ENCODE measurements at places on chromosomes 4 and X.

DNA sequence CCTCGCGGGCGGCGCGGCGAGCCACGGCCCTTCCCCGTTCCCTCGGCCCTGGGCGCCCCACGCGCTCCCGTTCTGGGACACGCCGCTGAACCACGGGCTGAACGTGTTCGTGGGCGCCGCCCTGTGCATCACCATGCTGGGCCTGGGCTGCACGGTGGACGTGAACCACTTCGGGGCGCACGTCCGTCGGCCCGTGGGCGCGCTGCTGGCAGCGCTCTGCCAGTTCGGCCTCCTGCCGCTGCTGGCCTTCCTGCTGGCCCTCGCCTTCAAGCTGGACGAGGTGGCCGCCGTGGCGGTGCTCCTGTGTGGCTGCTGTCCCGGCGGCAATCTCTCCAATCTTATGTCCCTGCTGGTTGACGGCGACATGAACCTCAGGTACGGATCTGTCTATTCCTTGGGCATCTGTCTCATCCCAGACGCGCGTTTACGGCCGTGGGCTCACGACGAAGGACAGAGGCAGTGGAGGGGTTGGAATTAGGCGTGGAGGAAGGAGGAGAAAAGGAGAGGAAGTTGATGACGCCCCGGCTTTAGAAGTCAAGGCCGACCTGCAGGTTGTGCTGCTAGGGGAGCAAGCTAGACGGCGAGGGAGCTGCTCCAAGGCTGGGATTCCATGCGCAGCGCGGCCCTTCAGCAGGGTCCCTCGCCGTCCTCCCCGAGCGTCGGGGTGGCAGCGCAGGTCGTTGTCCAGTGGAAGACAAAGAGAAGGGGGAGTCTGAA, 792 bp downstream of the SLC10A4 start:
- H3K27ac ChIP-seq: no peak overlapping the region
- peaks cover 17% of the 10 kb centered on the region for H3K4me1 ChIP-seq
- H3K36me3 ChIP-seq: no peaks in the 10 kb centered on the region
- peaks cover 27% of the 10 kb centered on the region for H3K27me3 ChIP-seq
- peak; percentile 53 for DNase-seq
- peak overlapping the region; percentile 40 for H3K4me3 ChIP-seq

GRCh38 chrX:38606821-38607220, 45.5 kb downstream of the TSPAN7 start:
- H3K27me3 ChIP-seq: no peaks in the 10 kb centered on the region
- DNase-seq: no peak
- no peaks in the 10 kb centered on the region for H3K36me3 ChIP-seq
- H3K4me1 ChIP-seq: no peaks in the 10 kb centered on the region
- H3K4me3 ChIP-seq: no peak overlapping the region

- DNase-seq: no peak
- H3K4me1 ChIP-seq: peaks cover 14% of the 10 kb centered on the region
- no peak overlapping the region for H3K4me3 ChIP-seq
- no peaks in the 10 kb centered on the region for H3K27me3 ChIP-seq
Measured at GRCh38 chrX:24202465-24203031, 53.0 kb downstream of the ZFX start.

DNA sequence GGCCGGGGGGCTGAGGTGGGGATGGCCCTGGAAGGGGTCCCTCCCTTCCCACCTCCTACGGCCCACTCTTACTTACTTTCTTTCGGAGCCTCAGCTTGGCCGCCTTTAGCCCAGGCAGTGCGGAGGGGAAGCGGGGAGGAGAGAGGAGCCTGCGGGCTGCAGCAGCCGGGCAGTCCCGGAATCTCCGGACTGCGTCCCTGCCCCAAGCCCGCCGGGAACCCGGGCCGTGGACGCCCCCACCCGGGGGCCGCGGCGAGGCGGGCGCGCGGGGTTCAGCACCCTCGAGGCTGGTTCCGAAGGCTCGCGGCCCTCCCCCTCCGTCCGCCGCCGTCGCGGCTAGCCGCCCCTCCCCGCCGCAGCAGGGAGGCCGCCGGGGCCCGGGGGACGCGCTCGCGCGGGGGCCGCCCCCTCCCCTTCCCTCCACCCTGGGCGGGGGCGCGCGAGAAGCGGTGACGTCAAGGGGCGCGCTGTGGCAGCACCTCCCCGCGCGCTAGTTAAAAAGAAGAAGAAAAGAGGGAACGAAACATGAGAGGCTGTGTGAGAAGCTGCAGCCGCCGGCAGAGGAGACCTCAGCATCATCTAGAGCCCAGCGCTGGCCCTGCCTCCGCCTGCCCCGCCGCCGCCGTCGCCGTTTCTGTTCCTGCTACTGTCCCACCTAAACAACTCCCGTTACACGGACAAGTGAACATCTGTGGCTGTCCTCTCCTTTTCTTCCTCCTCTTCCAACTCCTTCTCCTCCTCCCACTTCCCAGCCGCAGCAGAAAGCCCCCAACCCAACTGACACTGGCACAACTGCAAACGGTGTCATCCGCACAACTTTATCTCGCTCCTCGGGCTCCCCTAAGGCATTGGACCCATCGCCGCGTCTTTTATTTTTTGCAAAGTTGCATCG, at the start of gene HHIP:
TSS of gene HHIP (plus strand) at position 526 of the 892 bp plus-strand sequence. CDS start 520 bp downstream, outside the sequence.
- H3K36me3 ChIP-seq: no peaks in the 10 kb centered on the region
- peaks cover 22% of the 10 kb centered on the region for H3K4me1 ChIP-seq
- H3K27ac ChIP-seq: no peak within 1 kb of the TSS
- peak within 1 kb of the TSS; percentile 50 for H3K4me3 ChIP-seq
- peak; percentile 61 for DNase-seq
- H3K27me3 ChIP-seq: peaks cover 14% of the 10 kb centered on the region

DNA sequence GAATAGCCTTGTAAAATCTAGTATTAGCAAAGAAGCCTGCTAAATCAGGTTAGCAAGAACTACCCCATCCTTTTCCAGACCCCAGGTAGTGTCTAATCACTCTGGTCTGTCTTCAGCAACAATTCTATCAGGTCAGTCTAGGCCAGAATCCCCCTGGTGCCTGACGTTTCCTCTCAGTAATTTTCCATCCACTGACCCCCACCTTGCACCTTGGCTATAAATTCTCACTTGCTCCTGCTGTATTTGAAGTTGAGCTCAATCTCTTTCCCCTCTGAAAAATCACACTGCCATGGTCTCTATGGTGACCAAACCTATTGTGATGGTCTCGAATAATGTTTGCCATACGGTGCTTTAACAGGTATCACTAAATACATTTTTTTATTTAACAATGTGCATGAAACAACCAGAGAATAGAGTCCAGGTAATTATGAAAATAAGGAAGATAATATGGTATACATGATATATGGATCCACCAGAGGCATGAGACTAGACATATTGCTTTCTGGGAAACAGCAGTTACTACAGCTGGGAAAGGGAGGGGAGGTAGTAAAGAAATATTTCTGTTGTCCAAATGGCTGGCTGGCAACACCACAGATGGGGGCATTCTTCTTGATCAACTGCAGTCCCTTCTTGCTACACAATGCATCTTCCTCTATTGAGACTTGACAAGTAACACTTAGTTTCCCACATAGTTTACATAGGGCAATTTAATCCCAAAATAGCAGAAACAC, 33.8 kb downstream of the CXCL1 start:
- DNase-seq: no peak
- no peaks in the 10 kb centered on the region for H3K36me3 ChIP-seq
- no peak overlapping the region for H3K4me3 ChIP-seq
- H3K4me1 ChIP-seq: no peaks in the 10 kb centered on the region

- no peaks in the 10 kb centered on the region for H3K4me1 ChIP-seq
- H3K36me3 ChIP-seq: no peaks in the 10 kb centered on the region
- H3K27ac ChIP-seq: no peak overlapping the region
- no peak overlapping the region for H3K4me3 ChIP-seq
- no peak for DNase-seq
Measured at GRCh38 chrX:150405006-150405405, 41.9 kb downstream of the MAMLD1 start.

DNA sequence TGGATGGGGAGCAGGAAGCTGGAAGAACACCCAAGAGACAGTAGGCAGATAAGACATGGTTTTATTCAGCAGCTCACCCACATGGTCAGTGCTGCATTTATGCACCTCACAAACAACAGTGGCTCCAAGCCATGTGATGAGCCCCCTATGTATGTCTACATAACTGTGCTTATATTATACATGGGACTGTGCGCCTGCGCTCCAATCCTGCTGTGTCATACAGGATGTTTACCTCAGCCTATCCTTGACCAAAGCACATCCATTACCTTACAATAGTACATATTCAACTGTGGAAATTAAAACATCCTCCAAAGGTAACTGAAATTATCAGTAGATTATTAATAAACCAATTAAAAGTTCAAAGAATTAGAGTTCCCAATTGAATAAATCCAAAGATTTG, 44.1 kb upstream of the SGMS2 start:
- peak; percentile 20 for DNase-seq
- no peaks in the 10 kb centered on the region for H3K27me3 ChIP-seq
- H3K4me1 ChIP-seq: no peaks in the 10 kb centered on the region
- H3K4me3 ChIP-seq: no peak overlapping the region
- no peaks in the 10 kb centered on the region for H3K36me3 ChIP-seq

- DNase-seq: no peak
- no peaks in the 10 kb centered on the region for H3K36me3 ChIP-seq
- no peaks in the 10 kb centered on the region for H3K4me1 ChIP-seq
- H3K27ac ChIP-seq: no peak overlapping the region
- H3K4me3 ChIP-seq: no peak overlapping the region
- no peaks in the 10 kb centered on the region for H3K27me3 ChIP-seq
Measured at GRCh38 chr4:91319556-91320268, 984.1 kb upstream of the GRID2 start.

DNA sequence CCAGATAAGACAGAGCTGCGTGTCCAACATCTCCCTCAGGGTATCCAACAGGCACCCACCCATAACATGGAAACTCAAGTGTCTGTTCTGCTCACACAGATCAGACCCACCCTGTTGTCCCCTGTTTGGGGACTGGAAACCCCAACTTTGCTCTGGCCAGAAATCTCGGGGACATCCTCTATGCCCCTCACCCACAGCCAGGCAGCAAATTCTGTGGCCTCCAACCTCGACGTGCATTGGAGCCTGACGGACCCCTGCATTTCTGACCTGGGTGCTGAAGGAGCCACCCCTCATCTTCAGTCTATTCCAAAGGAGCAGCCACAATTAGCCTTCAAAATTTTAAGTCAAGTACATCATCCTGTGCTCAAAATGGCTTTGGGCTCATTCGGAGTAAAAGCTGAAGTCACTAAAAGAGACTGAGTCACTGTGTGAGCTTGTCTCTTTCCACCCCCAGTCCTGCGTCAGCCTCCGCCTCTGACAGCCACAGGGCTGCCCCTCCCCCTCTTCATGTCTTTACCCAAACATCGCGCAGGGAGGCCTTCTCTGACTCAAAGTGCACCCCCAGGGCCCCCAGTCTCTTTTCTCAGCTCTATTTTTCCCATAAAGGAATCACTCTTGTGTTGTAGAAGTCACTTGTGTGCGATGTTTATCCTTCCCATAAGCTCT, 24.4 kb upstream of the PDE6B start:
- DNase-seq: no peak
- no peaks in the 10 kb centered on the region for H3K36me3 ChIP-seq
- H3K4me3 ChIP-seq: no peak overlapping the region

DNA sequence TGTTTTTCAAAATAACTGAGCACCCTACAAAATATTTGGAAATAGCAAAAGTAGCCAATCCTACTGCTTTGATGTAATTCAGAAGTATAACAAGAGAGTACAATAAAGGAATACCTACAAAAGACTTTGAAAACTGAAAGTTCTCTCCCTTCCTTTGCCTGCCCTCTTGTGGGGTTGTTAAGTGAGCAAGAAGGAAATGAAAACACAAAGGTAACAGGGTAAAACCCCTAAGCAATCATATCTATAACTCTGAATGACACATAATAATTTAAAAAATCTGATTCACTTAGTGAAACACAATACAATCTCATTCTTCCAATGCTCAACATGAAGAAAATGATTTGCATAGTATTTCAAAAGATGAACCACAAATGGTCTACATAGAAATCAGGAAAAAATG, 98.2 kb downstream of the FRYL start:
- H3K4me3 ChIP-seq: no peak overlapping the region
- H3K27me3 ChIP-seq: no peaks in the 10 kb centered on the region
- H3K4me1 ChIP-seq: peaks cover 20% of the 10 kb centered on the region
- peak overlapping the region; percentile 16 for H3K27ac ChIP-seq
- no peaks in the 10 kb centered on the region for H3K36me3 ChIP-seq

DNA sequence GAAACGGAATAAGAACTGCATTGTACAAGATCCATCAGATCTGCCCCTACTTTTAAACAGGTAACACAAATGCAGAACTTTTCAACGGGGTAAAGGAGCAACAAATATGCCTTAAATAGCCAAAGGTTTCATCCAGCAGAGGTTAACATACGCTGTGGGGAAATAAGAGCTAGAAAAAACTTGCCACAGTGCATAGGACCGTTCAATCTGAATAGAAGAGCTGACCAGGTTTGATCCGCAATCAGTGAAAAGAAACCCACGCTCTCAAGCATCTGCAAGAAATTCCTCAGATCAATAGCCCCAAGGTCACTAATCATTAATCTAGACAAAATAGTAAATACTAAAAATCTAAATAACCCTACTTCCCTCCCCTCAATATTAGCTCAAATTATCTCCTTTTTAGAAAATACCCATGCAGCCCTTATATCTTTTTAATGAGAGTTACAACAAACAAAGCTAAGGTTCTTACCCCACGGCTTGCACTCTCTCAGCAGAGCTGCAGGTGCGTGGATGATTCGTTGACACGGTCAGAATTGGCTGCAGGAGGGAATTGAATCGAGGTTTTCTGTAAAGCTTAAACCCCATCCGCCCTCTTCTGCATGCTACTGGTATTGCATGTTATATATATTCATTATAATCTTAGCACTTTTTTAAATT, at the start of gene TLR10:
TSS of gene TLR10 (minus strand) at position 539 of the 657 bp plus-strand sequence. CDS start 7,400 bp downstream, outside the sequence.
- no peaks in the 10 kb centered on the region for H3K27me3 ChIP-seq
- peak; percentile 88 for DNase-seq
- peaks cover 34% of the 10 kb centered on the region for H3K4me1 ChIP-seq
- H3K27ac ChIP-seq: peak within 1 kb of the TSS; percentile 78

DNA sequence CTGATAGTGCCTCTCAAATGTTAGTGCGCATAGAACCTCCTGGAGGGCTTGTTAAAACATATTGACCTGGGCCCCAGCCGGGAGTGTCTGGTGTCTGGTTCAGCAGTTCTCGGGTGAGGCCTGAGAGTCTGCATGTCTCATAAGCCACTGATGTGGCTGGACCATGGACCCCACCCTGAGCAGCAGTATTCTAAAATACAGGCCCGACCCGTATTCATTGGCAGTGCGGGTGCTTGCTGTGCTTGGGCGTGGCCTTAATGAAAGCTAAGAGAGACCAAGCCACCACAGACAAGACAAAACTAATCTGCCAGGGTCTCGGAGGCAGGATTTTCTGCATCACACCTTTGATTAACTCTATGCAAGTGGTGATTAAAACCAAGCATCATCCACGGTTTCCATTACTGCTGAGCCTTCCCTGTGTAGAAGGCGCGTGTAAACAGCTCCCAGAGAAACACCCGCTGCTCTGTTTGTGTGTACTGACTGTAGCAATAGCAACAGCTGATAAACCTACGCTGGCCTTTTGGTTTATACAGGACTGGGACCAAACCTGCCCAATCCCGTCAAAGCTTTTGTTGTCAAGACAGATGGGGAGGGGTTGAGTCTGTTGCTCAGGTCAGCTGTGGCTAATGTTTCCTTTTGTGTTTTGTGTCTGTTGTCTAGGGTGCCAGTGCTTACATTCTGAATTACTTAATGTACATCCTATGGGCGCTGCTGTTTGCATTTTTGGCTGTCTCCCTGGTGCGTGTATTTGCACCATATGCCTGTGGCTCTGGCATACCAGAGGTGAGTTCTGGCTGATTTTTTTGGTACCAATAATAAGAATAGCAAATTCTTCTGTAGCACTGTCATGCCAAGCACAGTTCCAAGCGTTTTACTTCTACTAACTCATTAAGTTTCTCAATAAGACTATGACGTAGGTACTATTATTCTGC, 40.8 kb downstream of the CLCN4 start:
- no peak overlapping the region for H3K27ac ChIP-seq
- H3K36me3 ChIP-seq: no peaks in the 10 kb centered on the region
- H3K4me1 ChIP-seq: peaks cover 39% of the 10 kb centered on the region
- no peaks in the 10 kb centered on the region for H3K27me3 ChIP-seq
- no peak for DNase-seq
- H3K4me3 ChIP-seq: no peak overlapping the region

All from B cell (primary cell).